ENCODE measurements at places on chromosomes 16 and 17.
A peak's percentile ranks its signal among the peaks of the same experiment; 100 is the strongest.

- DNase-seq: no peak
Observed at GRCh38 chr17:13822700-13823099, 221.0 kb upstream of the HS3ST3A1 start.

- no peak for DNase-seq
Observed at GRCh38 chr17:5705081-5705875, 121.0 kb upstream of the NLRP1 start.

DNA sequence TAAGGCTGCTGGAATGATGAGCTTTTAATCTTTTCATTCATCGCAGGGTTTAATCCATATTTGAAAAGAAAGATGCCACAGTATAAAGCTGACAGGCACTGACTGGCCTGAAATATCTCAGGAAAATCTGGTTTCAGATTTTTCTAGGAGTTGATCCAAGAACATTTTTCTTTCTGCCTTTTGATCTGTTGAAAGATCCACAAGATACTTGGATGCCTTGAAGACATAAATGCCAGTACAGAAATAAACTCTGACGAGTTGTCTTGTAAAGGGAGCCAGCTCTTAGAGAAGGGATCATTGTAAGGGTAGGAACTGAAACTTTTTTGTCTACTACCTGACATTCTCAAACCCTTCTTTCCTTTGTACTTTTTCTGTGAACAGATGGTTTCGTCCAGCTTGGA lies 25.4 kb upstream of the KRT20 start:
- DNase-seq: no peak

DNA sequence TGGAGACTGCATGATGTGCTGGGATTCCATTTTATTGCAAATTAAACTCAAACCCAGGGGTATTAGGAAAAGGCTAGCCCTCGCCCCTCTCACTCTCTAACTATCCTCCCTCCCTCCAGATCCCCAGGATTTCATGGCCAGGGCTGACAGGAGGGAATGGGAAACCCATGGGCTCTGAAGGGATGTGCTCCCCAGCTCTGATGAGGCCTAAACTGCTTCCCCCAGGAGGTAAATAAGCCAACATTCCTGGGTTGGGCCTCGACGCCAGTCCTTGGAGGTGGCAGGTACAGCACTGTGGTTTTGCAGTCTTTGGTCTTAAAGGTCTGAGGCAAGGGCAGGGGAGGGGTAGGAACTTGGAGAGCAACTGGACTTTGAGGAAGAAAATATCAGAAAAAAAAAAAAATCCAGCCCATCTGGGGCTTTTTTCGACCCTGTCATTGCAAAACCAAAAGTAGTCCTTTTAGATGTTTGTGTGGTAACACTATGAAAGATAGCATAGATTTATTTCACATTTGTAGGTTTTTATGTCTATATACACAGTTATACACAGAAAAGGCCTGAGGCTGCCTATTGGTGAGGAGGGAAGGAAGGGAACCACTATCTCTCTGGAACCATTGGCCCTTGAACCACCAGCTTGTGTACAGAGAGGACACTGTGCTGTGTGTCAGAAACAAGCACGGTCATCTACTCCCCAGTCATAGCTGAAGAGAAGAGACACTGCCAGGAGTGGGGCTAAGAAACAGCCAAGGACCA lies 12.0 kb downstream of the C17orf113 start:
- DNase-seq: no peak

GRCh38 chr17:82283208-82283749 lies 9.8 kb upstream of the CSNK1D start:
- DNase-seq: no peak

DNA sequence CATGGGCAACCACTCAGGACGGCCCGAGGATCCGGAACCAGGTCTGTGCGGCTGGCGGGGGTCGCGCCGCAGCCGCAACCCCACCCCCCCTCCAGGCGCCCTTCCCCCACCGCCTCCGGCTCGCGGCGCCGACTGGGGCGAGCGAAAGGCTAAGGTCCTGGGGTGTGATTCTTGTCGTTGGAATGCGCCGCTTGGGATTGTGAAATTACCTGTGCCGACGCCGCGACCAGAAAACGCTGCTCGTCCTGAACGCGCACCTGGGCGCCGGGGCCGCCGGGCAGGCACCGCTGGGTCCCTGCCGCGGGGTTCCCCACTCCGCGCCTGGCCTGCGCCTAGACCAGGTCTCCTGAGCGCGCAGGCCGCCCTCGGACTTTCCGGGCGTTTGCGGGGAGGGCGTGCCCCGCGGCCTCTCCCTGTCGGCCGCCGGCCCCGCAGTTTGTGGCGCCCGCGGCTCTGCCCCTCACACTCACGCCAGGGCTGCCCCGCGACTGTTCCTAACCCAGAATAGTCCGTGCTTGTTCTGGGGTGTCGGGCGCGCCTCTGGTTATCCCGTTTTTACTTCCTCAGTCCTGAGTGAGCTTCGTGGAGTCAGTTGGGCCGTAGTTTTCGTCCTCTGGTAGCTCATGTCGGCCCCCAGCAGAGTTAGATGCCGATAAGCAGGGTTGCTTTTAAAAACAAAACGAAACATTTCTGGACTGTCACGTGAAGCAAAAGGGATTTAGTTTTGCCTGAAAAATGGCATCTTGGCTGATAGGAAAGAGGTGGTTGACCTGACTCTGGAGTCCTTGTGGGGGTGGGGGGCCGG lies 147.2 kb downstream of the SPECC1 start:
- DNase-seq: no peak

- DNase-seq: no peak
Observed at GRCh38 chr17:14744761-14745473, 444.0 kb downstream of the HS3ST3B1 start.

DNA sequence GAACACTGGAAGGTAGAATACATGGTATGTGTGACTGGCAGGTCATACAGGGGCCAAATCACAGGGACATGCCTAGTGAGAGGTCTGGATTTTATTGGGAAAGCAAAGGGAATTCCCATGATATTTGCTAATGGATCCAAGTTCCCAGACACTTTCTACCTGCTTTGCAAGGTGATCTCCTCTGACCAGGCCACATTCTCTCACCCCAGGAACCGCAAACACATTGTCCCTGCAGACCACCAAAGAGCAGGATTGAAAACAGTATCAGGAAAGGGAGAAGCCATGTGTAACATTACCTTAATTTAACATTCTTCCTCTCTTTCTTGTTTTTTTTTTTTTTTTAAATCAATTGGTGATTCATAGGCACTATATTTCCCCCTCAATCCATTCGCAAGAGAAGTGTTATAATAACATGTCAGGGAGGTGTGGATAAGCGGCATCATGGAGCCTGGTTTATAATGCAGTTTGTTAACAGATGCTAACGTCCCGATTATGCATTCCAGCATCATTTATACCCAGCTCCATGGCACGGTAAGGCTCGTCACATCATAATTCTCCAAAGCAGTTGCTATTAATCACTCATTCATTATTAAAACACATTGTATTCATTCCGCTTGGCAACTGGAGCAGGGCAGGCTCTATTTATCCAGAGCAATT lies 155.1 kb upstream of the CCL2 start:
- no peak for DNase-seq

DNA sequence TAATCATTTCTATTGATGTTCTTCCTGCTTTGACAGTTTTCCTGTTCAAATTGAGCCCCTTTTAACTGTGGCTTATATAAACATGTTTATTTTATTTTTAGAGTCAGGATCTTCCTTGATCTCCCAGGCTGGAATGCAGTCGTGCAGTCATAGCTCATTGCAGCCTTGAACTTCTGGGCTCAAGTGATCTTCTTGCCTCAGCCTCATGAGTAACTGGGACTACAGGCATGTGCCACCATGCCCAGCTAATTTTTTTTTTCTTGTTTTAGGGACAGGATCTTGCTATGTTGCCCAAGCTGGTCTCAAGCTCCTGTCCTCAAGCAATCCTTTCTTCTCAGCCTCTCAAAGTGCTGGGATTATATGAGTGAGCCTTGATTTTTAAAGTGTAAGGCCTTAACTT lies 14.7 kb downstream of the PHKB start:
- DNase-seq: no peak

DNA sequence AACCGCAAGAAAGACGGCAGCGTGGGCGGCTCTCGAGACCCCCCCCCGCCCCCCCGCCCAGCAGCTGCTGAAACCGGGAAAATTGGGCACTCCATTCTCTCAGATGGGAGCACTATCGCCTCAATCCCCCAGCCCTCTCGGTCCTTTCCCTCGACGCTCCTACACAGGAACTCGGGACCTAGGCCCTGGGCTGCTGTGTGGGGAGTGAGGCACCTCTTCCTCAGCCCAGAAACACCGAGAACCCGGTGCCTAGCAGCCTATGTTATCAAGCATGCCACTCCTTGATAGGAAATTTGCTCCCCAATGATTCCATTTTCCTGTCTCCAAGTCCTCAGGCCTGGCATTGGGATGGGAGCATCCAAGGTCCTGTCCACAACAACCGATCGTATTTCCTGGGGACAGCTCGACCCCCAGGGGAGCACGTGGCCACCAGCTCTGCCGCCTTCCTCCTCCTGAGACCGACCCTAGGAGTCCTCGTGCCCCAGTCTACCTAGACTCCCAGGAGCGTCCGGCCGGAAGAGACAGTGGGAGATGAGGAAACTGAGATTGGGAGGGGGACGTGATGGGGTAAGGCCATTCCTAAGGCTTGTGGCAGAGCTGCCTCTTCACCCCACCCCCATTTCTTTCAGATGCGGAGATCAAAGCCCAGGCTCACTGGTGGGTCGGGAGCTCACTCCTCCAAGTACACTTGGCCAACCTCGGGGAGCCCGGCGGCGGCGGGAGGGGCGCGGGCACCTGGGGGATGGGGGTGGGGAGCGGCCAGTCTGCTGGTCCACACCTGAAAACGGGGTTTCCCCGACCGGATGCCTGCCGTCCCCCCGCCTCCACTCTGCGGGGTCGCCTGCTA lies 17.5 kb upstream of the CBX8 start:
- no peak for DNase-seq

- no peak for DNase-seq
Observed at GRCh38 chr16:88391144-88391850, 8.5 kb downstream of the ZNF469 start.

DNA sequence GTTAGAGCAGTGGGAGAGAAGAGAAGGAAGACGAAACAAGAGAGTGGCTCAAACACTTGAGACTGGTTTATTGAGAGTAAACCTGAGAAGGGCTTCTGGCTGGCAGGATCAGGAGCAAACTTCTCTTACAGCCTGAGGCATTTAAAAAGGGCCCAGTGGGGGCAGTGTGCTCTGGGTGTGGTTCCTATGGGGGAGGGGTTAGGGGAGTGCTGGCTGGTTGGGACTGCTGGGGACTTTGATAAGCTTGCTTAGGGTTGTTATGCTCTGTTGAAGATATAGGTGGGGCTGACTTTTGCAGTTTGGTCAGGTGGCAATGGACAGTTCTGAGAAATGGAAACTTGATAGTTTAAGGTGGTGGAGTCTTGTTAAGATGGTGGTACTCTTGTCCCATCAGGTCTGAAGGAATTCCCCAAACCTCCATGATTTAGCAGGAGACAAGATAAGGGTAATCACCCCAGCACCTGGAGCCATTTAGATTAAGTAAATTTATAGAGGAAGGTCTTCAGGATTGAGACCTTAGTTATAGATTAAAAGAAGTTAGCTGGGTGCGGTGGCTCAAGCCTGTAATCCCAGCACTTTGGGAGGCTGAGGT lies 79.3 kb downstream of the EMP2 start:
- no peak for DNase-seq

DNA sequence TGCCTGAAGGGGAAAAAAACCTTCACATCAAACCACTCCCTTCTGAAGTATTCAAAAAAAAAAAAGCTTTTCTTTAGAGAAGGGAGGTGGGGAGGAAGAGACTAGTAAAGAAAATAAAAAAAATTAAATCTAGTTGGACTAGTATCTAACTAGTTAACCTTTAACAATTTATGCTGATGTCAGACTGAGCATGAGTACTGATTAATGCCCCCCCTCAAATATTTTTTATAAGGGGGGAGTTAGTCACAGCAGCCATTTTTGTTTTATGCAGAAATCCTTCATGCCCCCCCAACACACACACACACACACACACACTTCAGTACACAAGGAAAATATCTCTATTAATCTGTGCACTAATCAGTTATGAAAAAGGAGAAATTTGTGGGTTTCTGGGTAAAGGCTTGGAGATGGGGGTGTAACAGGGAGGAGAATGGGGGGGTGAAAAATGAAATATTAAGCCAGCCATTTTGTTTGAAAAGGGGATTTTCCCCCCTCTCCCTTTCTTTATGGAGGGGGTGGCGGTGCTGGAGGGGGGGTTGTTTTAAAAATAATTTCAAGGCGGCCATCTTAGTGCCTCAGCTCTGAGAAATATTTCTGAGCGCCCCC lies 4.7 kb upstream of the CHD3 start:
- no peak for DNase-seq

GRCh38 chr16:31081428-31082351 lies 7.1 kb downstream of the PRSS53 start:
- no peak for DNase-seq

DNA sequence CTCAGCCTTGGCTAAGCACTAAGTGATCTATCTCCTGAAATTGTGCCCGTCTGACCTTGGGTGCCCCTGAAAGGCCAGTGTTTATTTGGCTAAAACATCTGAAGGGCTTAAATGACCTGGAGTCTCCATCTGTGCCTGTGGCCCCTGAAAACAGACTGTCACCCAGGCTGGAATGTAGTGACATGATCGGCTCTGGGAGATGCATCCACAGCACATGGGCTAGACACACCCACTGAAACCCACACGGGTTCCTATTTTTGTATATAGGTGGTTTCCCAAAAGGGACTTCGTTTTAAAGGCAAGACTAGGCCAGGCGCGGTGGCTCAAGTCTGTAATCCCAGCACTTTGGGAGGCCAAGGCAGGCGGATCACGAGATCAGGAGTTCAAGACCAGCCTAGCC lies 13.5 kb downstream of the CEP295NL start:
- DNase-seq: no peak

DNA sequence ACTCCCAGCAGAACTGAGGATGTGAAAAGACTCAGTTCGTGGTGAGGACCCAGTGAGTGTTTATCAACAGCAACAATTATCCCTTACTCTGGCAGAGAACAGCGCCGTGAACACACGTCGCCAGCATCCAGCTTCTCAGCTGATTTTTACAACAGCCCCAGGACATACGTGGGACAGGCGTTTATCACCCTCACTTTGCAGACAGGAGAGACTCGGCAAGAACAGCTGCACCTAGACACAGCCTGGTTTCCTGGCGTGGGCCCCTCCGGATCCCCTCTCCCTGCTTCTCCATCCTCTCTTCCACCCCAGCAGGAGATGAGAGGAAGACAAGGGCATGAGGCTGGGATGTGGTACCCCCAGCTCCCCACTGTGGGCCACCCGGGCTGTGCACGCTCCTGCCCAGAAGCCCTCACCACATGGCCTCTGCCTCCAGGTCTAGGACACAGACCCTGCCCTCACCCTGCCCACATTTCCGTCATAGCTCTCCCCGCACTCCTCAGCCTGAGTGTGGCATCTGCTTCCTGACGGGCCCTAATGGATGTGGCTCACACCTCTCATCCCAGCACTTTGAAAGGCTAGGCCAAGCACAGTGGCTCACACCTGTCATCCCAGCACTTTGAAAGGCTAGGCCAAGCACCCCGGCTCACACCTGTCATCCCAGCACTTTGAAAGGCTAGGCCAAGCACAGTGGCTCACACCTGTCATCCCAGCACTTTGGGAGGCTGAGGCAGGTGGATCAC lies 17.5 kb downstream of the ABR start:
- DNase-seq: no peak

GRCh38 chr17:38729886-38730525 lies at the start of gene CISD3:
CISD3 (plus strand) TSS chr17:38730341; CDS start chr17:38730359, 18 bp downstream.
- peak; percentile 63 for DNase-seq

Measured in stimulated activated CD8-positive, alpha-beta memory T cell treated with anti-CD3 and anti-CD28 coated beads, Interleukin-15, amount 100 ng/mL, for 1 hour (primary cell).